ENCODE measurements at places on chromosomes 16 and 17. TPM values are rescaled to one million over a fixed set of nuclear protein-coding genes. Genes with fewer than 3 reads are reported as not detected.

Gene CHST5
- total RNA-seq, result 0.32 TPM

- DNase-seq, result no peak
Measured at GRCh38 chr17:42198897-42199296, 4.6 kb upstream of the GHDC start.

Gene SCGB1C2
- not detected for total RNA-seq

Gene IL32
- total RNA-seq, result 13.7 TPM

Gene ABCA9
- total RNA-seq, result not detected

Gene ABCC11
- total RNA-seq, result 0.54 TPM
